Stimulated activated effector memory CD8-positive, alpha-beta T cell treated with anti-CD3 and anti-CD28 coated beads, Interleukin-12 subunit alpha, Interleukin-12 subunit beta, amount 100 ng/mL, for 72 hours (primary cell): ENCODE measurements at places on chromosomes 2 and 18.

GRCh38 chr18:53997064-53997463 lies 227.4 kb downstream of the MBD2 start:
- no peak for DNase-seq

DNA sequence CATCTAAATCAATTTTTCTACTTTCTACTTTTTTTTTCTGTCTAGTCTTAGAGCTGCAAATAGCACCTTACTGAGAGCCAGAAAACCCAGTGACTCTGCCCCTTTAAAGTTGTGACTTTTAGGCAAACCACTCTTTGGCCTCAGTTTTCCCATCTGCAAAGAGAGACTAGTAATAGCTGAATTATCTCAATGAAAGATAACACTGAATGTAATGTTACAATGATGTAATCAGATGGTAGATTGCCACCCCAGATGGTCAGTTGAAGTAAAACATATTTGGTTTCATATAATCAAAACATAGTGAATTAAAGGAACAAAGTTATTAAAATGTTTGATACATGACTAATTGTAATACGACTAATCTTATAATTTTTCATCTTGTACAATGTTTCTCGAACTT lies 5.0 kb upstream of the APCDD1 start:
- no peak for DNase-seq

- DNase-seq: no peak
These were observed 56.2 kb downstream of the ETAA1 start for GRCh38 chr2:67453310-67453709.

DNA sequence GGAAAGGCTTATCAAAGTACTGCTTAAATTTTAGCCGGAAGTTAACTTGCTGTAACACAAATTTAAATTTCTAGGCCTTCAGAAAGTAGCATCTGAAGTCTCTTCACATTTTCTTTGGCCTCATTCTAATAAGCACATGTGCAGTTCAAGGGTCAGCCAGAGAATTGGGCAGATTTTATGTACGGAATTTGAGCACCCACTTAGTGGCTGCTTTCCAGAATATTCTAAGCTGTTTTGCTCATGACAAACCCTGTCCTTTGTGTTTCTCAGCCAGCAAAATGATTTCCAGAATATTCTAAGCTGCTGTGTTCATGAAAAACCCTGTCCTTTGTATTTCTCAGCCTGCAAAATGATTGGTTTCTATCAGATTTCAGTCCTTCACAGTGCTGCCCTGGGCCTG lies 225.0 kb upstream of the DOK6 start:
- DNase-seq: no peak

DNA sequence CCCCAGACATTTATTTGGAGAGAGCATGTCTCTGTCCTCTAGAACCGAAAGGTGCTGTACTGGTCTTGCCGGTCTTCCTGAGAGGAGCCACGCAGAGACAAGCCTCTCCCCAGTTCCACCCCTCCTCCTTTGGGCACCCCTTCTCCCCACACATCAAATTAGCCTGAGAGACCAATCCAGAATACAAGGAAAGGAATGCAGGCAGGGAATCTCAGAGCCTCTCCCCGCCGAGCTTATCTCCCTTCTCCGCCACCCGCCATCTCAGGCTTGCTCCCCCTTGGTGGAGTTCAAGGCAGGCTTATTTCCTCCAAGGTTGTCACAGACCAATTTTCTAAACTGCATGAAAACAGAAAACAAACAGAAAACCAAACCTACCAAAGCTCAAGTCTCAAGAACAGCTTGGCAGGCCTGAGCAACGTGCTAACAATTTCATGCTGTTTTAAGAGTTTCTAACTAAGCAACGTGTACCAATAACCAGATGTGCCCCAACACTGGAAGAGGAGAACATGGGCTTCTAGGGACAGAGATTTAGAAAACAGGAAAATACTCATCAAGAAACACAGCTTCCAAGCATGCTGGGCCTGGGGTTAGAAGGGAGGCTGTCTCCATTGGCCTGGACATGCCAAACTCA lies 124.5 kb upstream of the PKDCC start:
- no peak for DNase-seq

DNA sequence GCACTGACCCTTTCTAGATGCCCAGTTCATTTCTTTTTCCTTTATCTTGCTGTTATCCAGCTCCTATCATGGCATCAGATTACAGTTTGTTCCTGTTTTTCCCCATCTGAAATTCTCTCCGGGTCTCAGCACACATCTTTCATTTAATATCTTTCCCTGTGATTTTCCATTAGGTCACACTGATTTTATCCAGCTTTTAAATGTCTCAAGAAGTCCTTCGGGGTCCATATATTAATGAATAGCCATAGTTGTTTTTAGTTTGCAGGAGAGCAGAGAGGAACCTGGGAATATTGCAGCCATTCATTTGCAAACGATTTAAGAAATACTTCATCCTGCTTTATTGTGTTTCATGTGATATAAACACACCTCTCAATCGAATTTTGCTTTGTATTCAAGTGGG lies 374.2 kb downstream of the TDRD15 start:
- no peak for DNase-seq

- DNase-seq: no peak
These were observed 237.8 kb downstream of the PLCL1 start for GRCh38 chr2:198042189-198042588.

DNA sequence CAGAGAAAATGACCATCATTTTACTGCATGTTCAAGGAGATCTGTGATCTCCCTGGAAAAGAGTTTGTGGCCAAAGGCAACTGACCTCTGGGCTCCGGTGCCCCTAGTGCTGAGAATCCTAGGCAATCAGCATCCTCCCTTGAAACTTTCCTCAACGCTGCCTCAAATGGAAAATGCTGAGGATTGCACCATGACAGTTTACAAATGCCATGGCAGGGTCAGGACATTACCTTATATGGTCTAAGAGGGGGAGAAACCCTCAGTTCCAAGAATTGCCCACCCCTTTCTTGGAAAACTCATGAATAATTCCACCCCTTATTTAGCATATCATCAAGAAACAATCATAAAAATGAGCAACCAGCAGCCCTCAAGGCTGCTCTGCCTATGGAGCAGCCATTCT lies 48.3 kb downstream of the ALPK2 start:
- DNase-seq: no peak

DNA sequence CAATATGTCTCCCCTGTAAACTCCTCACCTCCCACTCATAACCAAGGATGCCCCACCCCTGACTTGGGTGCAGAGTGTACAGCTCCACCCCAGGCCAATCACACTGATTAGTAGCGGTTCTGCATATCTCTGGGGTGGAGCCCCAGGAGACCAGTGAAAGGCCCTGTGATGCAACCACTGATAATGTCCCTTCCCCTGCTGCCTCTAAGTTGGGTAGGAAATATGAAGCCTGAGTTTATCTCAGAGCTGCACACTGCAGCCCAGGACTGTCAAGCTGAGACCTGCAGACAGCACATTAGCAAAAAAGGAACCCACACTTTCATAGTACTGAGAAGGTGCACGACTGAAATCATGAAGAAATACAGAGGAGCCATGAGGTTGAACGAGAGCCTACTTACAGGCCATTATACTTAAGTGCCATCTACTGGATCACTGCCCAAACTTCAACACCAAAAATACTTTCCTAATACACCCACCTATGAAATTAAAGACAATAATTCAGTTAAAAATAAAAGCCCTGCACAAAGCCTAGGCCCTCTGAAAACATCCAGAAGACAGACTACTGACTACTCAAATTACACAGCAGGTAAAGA lies 455.4 kb upstream of the LRRTM4 start:
- DNase-seq: no peak
